ENCODE measurements at places on chromosomes 2 and 18.

- peak; percentile 79 for DNase-seq
Observed at GRCh38 chr2:38176619-38177021, 100.7 kb upstream of the CYP1B1 start.

- DNase-seq = no peak
Observed at GRCh38 chr18:39935598-39935997, 2019.4 kb upstream of the PIK3C3 start.

DNA sequence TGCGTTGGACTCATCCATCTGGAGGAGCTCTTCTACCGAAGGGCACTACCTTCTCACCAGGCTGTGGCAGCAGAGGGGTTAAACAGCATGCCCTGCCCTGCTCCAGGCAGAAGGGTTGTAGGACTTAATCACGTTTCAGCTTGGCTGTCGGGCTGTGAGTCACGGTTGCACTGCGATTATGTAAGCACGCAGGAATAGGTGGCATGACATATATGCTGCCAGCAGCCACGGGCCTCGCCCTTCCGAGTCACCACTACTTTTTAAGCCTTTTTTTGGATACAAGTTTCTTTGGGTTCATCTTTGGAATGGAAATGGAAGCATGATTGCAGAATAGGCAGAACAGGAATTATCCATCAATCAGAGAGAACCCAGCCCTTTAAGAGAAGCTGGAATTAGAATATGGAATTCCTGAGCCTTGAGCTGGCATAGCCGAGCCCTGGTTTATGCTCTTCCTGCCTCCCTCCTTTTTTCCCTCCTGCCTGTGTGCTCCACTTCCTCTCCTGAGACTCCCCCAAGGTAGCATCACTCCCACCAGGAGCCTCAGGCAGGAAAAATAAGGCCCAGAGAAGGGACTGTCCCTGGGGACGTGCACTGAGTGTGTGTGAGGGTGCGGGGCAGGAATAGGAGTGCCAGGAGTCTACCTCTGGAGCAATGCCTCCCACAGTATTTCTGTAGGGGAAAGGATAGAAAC lies 86.8 kb downstream of the SEMA4F start:
- peak; percentile 98 for DNase-seq

DNA sequence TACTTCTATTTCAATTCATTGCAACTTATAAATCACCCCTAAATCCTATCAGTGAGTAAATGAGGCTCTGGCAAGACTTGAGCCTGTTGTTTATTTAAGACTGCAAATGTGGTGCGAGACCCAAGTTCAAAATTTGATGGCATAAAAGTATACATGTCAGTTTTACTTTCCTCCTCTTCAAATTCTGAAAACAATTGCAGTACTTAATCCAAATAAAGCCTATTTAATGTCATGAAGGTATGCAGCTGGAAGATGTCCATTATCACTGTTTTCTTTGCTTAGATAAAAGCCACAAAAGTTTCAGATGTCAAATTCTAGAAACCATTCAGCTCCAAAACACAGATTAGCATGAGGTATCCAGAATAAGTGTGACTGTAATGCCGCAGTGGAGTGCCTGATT lies 3.3 kb downstream of the APCDD1 start:
- DNase-seq = no peak

- no peak for DNase-seq
Observed at GRCh38 chr2:236545814-236546480, 23.7 kb upstream of the ACKR3 start.

- DNase-seq = peak; percentile 87
Observed at GRCh38 chr2:73856214-73856613, 27.5 kb downstream of the STAMBP start.

DNA sequence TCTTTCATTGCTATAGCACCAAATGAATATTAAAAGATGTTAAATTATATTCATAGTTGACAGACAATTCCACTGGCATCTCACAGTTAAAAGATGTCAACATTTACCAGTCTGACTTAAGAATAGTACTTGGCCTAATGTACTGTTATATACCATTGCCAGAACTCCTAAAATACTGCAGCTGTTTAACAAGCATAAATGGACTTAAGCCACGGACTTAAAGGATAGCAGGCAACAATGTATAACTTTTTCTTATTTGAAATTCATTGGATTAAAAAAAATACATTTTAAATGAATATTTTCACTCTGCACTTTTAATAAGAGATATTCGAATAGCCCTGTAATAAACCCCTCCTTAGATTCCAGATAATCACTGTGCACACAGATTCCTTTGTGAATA lies 3.8 kb downstream of the TCF4 start:
- DNase-seq = no peak

DNA sequence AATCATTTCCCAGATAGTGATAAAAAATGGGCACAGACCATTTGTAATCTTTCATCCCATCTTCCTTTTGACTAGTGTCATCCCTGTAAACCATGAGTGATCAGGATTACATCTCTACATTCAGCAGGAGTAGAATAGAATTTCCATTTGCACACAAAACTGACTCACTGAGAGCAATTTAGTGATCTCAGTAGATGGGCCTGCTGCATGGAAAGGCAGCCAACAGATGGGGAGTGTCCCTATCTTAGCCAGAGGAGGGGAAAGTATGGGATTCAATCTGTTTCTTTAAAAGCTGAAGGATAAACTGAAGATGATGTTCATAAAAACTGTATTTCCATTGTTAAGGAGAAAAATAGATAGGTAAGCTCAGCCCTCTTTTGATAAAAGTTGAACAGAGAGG lies 441.7 kb downstream of the ZNF521 start:
- no peak for DNase-seq

DNA sequence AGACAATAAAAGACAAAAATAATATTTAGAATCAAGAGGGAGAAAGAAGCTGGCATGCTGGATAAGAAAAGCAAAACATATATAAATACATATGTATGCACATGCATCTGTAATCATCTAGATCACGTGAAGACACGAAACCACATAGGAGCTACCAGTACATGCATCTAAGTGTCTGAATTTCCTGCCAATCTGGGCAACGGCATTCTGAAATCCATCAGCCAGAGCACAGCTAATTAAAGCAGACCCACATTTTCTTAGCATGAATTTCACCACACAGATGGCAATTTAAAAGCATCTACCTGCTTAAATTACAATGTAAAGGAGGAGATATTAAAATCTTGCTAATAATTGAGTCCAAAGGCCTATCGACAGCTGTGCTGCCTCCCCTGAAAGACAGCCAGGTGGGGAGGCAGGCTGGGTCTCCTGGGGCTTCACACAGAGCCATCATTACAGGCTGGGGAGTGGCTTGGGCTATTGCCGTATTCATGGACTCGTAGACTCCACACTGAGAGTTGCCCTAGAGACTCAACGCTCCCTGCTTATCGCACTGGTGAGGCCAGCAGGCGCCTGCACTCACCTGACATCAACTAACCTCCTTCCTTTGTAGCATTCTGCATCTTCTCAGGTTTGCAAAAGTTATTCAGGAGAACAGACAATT lies 272.5 kb upstream of the PXDN start:
- no peak for DNase-seq

DNA sequence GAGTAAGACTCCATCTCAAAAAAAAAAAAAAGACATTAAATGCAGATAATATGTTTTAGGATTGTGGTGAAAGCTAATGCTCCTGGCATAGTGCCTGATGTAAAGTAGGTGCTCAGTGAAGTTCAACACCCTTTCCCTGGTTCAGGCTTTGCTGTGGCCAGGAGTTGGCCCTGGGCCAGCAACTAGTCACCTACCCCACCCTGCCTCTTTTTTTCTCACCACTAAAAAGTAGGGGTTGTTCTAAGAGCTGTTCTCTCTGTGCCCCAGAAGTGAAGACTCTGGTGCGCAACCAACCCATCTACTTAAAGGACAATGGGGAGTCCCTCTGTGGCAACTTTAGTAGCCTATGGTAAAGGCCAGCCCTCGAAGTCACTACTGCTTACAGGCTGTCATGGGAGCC lies 75.9 kb downstream of the DNMT3A start:
- no peak for DNase-seq

DNA sequence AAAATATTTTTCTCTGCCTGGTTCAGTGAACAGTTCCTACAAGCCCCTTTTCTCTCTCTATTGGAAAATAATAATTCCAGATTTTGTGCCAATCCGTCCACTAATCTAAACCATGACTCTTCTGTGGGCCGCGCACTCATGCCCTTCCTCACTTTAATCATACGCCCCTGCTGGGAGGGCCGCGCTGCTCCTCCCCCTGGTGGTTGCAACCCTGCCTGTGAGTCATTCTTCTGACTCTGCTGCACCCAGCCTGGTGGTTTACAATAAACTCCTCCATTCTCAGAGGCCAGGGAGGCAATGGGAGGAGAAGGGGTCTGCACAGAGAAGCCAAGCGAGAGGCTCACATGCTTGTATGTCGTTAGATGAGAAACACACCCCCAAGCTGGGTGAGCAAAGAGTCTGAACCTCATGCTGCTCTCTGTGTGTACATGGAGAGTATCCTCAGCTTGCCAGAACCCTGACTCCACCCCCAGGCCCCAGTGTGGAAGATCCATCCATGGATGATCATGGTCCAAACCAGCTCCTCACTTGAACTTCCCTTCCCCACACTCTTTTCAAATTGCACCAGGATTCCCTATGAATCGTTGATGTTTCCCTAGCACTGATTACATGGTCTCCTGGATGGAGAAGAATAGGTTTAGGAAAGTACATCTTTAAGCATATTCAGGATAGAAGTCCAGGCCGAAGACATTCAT lies 228.9 kb downstream of the ANKRD30B start:
- DNase-seq = peak; percentile 57

DNA sequence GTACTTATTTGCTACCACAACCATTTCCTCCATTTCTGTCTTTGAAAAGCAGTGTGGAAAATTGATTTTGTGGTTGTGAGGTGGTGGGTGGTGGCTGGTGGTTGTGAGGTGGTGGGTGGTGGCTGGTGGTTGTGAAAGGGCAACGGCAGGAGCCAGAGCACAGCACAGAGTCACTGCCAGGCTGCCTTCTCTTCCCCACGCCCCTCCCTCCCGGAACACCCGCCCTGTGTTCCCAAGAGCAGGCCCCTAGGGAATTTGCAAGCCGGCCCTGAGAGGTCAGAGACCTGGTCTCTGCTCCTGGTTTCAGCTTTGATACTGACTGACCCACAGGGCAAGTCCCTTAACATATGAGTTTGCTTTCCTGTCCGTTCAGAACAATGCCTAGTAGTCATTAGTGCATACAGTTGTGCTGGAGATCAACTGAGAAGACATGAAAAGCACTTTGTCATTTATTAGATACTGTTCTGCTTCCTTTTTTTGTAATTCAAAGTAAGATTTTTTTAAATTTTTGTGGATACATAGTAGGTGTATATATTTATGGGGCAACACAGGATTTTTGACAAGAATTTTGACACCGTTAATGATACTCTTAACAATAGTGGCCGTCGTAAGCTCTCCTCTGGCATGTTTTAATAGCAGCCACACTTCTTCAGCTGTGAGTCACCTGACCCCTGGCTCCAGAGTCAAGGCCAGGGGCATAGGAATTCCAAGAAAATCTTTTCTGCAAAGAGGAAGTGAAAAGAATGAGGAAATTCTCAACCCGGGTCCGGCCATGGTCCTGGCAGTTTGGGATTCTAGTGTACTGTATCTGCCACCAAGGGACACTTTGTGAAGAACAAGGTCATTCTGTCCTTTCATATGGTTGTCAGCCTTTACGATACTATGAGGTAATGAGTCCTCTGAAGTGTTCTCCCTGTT lies 53.2 kb downstream of the ITGA6 start:
- peak; percentile 19 for DNase-seq

DNA sequence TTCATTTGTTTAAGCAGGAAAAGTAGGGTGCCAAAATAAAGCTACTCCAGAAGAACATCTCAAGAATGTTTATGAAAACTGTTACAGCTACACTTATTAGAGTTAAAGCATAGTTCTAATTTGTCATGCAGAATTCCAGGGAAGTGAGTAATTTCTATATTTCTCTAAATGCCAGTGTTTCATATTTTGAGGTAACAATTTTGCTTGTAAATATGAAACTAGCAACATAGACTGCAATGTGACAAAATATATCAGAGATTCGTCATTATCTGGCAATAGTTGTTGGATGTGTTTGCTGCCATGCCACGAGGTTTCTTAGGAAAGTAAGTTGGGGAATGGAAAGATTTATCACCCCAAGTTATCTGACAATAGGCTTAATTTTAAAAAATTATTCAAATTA lies 424.1 kb upstream of the ZEB2 start:
- DNase-seq = peak; percentile 91

DNA sequence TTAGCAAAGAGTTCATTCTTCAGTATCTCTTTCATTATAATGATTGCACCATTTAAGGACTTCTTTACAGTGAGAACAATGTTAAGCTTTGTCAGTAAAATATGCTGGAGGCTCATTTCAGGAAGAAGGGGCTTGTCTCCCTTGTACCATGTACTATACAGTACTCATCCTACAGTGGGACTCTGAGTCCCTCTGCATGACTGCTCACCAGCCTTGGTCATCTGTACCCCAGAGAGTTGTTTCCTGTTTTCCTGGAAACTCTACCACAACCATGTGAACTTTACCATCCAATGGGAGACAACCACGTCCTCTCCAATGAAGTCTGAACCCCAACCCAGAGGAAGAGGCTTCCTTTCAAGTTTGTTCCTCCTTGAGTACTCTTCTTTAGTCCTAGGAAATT lies 1171.1 kb upstream of the CRIM1 start:
- no peak for DNase-seq

DNA sequence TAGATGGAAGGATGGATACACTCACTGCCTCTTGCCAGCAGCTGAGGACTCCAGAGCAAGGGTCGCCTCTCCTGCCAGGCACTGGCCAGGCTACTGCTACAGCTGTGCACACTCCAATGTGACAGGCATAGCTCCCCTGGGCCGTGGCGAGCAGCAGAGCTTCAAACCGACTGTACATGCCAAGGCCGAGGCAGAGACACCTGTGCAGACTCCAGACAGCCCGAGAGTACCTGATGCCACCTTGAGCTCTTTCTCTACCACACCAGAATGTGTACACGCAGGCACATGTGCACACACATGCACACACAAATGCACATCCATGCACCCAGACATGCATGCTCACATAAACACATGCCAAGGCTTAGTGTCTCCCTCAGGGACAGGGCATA lies 508.3 kb upstream of the MYT1L start:
- no peak for DNase-seq

- peak; percentile 68 for DNase-seq
Observed at GRCh38 chr2:36376319-36376765, 20.8 kb downstream of the CRIM1 start.

GRCh38 chr2:226795281-226796011 lies 4.2 kb downstream of the IRS1 start:
- DNase-seq = no peak

- no peak for DNase-seq
Observed at GRCh38 chr18:8778386-8778785, 73.0 kb downstream of the MTCL1 start.

- DNase-seq = no peak
Observed at GRCh38 chr2:128195435-128195984, 104.5 kb downstream of the UGGT1 start.
